ENCODE measurements at places on chromosomes 13 and 19.
A peak's percentile ranks its signal among the peaks of the same experiment; 100 is the strongest.

- DNase-seq: no peak
These were observed 437.9 kb downstream of the FOXO1 start for GRCh38 chr13:40228496-40228895.

DNA sequence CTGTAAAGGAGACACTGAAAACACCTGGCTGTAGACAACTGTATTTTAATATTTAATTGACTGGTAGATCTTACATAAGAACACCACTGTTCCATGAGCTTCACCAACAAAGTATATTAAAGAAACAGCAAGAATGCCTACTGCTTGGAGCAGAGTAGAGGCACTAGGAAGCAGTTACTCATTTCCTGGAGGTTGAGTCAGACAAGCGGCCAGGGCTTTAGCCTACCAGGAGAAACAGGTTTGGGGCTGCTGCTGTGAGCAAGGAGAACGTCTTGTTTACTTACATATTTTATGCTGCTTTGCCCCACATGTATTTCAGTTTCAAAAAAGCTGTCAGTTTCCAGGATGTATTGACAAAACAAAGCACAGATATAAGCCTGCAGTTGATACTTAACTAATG is 33.4 kb downstream of the ALG5 start:
- peak; percentile 2 for DNase-seq

DNA sequence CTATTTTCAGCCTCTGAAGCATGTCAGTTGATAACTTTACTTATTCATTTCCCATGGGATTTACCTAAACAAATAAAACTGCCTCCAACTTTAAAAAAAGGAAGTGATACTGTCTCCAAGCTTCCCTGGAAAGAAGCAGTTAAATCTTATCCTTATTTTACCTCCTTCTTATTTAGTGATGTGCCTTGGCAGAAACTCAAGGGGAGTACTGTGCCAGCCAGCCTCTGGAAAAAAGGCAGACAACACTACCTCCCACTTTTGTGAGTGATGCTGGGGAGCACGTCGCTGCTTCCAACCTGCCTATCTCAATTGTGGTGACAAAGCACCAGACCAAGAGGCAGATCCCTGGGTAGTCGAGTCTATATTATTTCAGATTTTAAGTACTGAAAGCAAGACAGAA is 765.6 kb downstream of the DIAPH3 start:
- no peak for DNase-seq

DNA sequence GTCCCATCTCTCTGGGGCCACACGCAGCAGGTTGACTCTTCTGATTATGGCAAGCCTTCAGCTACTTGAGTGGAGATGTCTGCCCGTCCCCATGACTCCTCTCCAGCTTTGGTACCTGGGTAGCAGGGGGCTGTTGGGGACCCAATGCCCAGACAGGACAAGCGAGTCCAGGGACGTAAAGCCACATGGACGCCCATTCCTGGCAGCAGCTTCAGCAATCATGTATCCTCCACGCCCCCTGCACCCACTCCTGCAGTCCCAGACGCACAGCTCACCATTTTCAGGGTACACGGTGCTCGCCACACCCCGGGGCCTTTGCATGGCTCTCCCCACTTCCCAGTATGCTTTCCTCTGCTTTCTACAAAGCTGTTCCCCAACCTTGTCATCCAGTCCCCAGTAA is 22.0 kb upstream of the VSTM2B start:
- DNase-seq: no peak

GRCh38 chr19:1970806-1971502 is 30.0 kb downstream of the CSNK1G2 start:
- DNase-seq: no peak

DNA sequence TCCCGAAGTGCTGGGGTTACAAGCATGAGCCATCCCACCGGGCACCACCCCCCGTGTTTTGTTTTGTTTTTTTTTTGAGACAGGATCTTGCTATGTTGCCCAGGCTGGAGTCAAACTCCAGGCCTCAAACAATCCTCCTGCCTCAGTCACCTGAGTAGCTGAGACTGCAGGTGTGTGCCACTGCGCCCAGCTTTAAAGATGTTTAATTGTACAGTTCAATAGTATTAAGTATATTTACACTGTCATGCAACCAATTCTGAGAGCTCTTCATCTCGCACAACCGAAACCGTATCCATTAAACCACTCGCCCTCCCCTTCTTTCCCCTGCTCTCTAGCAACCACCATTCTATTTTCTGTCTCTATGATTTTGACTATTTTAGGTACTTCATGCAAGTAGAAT is 15.6 kb downstream of the NUCB1 start:
- no peak for DNase-seq

GRCh38 chr19:33628921-33629825 is 7.4 kb downstream of the CHST8 start:
- DNase-seq: no peak

- no peak for DNase-seq
These were observed 76.2 kb downstream of the GGACT start for GRCh38 chr13:100512422-100512821.

GRCh38 chr19:2529473-2529918 is 53.6 kb downstream of the GADD45B start:
- no peak for DNase-seq

GRCh38 chr13:102763741-102764140 is 9.8 kb downstream of the TEX30 start:
- no peak for DNase-seq

GRCh38 chr13:105255472-105255871 is 1280.0 kb downstream of the EFNB2 start:
- no peak for DNase-seq

DNA sequence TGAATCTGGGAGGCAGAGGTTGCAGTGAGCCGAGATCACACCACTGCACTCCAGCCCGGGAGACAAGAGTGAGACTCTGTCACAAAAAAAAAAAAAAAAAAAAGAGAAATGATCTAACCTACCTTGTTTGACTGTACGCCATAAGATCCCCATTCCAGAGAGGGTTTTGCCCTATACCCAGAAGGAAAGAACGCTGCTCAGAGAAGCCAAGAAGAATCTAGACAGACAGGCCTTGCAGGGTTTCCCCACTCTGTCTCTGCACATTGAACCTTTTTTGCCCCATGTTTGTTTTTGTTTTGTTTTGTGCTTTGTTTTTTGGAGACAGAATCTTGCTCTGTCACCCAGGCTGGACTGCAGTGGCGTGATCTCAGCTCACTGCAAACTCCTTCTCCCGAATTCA is 7.4 kb upstream of the MAP1S start:
- no peak for DNase-seq

GRCh38 chr19:54100561-54100960 is at the start of gene OSCAR:
Gene OSCAR, minus strand, starts transcription at chr19:54100803. Its CDS starts 11 bp downstream, at chr19:54100792.
- DNase-seq: no peak

- DNase-seq: no peak
These were observed 1.8 kb upstream of the ANGPTL4 start for GRCh38 chr19:8361921-8362793.

DNA sequence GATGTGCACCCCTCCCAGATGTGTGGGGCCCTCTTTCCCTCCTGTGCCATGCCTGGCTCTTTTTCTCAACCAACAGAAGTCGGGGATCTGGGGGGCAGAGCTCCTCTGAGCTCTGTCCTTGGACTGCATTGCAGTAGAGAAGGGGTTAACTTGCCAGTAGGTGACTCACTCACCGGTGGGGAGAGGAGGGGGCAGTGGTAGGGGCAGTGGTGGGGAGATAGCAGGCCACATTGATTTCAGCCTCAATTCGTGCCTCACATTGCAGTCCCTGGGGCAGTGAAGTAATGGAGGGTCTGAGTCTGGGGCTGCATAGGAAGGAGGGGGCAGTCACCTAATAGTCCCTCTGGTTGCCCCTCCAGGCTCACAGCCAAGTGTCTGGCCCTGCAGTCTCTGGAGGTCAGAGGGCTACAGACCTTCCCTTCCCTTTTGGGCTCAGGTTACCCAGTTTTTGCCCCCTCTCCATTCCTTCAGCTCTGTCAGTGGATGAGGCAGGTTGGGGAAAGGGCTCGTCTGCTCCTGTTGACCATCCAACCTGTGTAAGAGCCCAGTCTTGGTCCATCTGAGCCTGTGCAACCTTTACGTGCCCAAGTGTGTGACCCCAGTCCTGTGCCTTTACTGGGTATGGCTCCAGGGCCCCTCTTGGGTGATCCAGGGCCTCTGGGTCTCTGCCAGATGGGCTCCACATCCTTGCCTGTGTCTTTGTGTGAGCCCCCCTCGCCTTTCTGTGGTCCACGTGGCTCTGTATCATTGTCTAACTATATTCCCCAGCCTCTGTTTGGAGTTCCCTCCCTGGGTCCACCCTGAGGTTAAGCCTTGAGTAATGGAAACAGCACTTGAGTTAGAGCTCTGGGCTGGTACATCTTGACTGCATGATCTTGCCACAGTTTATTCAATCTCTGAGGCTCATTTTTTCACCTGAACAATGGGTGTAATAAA is 13.0 kb downstream of the CIC start:
- DNase-seq: peak; percentile 32

DNA sequence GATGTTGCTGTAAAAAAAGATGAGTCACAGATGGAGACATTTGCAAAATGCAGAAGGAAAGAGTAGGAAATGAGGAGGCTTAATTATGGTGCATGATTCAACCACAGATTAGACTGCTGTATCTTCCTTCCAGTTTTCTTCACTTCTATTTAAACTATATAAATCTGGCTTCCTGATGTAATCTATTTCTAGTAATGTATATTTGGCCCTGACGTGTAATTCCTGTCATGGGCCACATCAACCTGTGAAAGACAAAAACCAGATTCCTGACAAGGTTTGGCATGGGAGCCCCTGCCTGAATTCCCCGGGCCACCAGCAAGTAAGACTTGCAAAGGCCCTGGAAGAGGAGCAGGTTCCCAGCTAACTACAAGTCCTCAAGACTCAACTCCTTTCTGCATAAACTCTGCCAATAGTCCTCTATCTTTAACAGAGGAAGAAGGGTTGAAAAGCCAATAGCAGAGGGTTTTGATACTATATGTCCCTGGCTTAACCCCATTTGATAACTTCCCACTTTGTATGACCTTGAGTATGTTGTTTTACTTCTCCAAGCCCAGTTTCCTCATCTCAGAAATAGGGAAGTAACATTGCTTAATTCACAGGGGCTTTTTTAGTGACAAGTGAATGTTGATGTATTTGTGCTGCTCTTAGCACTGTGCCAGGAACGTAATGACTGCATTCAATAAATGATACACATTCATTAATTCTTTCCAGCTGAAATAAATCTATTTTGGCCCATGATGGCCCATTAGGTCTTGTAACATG is 172.7 kb downstream of the SPRY2 start:
- no peak for DNase-seq

DNA sequence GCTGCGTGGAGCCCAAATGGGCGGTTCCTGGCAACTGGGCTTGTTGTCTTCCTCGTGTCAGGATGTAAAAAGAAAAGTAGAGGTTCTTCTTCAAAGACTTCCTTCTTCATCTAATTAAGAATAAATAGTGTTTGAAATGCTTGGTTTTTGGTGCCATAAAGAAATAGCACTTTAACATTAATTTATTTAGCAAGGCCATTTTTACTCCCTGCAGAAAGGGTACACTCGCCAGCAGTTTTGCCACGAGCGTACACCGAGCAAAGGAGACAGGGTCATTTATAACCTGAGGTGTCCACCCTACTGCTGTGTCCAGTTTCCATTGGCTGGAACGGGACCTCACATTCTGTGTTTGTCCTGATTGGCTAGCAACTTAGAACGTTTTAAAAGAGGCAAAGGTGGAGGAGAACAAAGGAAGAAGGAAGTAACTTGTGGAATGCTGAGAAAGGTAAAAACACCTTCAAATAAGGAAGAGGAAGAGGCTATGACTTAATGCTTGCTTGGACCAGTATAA is 21.8 kb upstream of the OR10H1 start:
- DNase-seq: no peak

DNA sequence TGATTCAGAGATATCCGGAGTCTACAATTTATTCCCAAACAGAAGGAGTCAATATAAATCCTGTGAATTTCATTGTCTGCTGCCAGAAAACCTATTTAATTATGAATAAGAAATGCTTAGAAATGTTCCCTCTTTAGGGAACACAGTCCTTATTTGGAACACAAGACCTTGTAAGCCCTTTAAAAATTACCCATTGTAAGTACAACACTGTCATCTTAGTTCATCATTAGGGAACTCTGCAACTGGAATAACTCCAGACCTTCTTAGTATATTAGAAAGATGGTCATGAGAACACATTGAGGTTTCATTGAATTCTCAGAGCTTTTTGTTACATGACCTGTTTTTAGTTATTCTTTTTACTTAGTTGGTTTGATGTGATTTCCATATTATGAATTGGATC is 548.5 kb upstream of the KLF12 start:
- DNase-seq: no peak

- DNase-seq: no peak
These were observed 221.9 kb downstream of the TSHZ3 start for GRCh38 chr19:31127134-31127967.

DNA sequence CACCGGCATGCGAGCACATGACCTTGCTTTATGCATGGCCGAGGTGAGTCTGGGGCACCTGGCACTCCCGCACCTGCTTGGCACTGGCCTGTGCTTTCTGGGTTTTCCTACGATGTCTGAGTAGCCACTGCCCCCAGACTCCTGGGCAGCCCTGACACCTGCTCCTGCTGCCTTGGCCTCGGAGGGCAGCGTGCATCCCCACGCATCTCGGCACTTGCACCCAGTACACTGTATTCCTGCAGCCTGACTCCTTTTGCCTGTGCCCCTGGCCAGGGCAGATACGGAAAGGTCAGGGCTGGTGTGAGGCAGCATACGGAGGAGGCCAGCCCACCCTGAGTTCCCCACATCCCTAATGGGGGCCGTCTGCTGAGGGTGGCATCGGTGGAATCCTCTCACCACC is 340.6 kb downstream of the TEX29 start:
- DNase-seq: no peak

DNA sequence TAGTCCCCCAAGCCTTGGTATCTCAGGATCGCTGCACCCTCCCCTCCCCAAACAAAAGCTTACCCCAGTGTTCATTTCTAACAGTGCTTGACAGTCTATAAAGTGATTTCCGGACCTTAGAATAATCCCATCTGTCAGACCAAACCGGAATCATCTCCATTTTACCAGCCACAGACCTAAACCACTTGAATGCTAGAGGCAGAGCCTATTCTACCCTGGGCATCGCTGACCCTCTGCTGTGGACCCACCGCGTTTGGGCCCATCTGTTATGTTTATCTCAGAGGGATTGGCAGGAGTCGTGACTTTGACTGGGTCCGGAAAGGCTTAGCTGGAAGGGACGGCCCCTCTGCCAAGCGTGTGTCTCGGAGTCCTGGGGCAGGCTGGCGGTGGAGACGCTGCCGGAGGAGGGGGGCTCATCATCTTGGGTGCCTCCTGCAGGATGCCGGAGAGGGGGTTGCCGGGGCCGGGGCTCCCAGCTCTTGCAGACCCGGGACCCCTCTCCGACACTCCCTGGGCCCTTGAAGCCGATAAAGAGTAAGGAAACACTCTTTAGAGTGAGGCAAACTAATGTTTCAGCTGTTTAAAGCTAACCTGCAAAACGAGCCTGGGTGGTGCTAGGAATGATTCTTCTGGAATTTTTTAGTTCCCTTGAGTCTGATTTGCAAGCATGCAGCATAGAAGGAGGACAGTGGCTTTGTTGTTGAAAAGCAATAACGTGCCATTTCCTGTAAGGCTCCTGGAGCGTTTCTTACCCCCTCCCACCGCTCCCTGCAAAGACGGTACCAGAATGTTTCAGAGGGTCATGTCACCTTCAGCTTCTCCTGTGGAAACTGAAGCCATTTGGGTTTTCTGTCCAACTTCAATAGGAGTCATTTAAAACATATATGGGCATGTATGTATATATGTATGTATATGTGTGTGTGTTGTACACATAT is 1.3 kb downstream of the SLC25A42 start:
- no peak for DNase-seq
